ENCODE measurements at places on chromosomes 2 and 18.

DNA sequence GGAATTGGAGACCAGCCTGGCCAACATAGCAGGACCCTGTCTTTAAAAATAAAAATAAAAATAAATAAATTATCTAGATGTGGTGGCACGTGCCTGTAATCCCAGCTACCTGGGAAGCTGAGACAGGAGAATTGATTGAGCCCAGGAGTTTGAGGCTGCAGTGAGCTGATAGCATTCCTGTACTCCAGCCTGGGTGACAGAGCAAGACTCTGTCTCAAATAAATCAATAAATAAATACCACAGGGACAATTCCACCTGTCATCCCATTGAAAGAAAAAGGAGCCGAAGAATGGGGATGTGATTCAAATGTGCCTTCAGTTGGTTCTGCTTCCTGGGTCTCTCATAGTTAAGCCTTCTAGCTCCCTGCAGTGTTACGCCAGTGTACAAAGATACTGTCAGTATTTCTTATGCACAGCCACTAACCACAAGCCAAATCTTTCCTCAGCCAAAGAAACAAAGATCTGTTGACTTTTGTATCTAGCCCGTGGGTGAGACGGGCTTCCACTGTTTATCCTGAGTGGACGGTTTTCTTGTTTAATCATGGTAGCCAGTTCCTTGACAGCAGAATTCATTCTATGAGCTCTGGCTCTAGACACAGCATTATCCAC is 12.6 kb downstream of the LGALSL start:
- DNase-seq, result no peak

- DNase-seq, result no peak
Measured at GRCh38 chr2:112162341-112162740, 24.2 kb downstream of the FBLN7 start.

- no peak for DNase-seq
Measured at GRCh38 chr2:238286551-238286950, 1.9 kb downstream of the PER2 start.

GRCh38 chr2:151007365-151007764 is 254.3 kb downstream of the RBM43 start:
- DNase-seq, result no peak

DNA sequence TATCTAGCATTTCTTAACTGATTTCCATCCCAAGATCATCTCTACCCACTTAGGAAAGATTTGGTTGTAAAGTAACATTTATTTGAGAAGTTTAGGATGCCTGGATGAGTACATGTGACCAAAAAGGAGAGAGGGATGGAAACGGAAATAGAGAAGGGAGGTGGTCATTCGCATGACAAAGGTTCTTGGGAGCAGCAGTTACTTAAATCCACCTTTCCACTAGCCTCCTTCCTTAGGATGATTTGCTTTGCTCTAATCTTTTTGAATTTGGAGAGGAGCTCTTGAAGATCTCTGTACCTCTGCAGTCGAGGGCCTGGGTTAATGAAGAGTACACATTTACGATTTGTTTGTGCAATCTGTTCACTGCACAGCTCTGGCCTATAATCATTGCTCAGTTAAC is 623.5 kb downstream of the EPHA4 start:
- no peak for DNase-seq

DNA sequence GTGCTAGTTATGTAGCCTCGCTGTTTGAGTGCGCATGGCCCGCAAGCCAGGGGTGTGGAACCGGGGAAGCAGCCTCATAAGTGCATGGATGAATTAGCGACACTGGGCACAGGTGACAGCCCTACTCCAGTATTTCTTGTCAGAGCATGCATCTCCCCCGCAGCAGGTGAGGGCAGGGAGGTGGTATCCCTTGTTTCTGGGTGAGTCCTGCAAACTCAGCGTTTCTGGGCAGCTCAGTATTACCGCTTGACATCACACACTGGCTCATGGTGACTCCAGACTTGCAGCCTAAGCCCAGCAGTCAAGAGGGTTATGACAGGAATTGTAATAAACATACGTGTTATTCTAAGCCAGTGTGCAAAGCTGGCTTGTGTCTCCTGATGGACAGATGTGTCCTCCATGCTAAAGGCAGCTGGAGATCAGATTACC is 2.5 kb downstream of the CABLES1 start:
- no peak for DNase-seq

- DNase-seq, result no peak
Measured at GRCh38 chr2:205267323-205267722, 415.0 kb upstream of the NRP2 start.

DNA sequence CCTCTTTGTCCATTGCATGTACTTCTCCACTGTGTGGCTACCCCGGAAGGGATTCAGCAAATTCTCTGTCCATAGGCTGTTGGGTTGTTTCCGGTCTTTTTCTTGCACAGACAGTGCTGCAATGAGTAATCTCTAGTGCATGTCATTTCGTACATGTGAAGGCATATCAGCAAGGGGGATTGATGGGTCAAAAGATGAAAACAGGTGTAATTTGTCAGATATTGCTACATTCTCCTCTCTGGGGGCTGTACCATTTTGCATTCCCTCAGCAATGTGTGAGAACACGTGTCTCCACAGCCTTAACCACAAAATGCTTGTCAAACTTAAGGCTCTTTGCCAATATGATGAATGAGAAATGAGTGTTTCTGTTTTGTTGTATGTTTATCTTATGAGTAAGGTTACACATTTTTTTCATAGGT is 60.5 kb downstream of the KLHL29 start:
- DNase-seq, result no peak

GRCh38 chr2:65046633-65047407 is 9.4 kb upstream of the CEP68 start:
- no peak for DNase-seq

DNA sequence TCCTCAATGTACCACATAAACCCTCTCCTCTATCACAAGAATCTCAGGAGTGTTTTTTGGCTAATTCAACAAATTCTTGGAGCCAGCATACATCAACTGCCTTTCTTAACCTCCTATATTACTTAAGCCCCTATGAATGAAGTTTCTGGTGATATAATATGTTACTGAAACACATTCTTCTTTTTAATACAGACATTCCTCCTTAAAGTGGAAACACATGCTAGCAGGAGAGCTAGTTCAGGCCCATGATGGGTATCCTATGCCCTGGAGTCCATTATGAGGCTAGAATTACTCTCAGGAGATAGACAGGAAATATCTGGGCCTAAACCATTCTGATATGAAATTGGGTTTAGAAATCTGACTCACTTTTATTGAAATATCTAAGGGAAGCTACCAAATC is 26.6 kb upstream of the RMDN2 start:
- no peak for DNase-seq

DNA sequence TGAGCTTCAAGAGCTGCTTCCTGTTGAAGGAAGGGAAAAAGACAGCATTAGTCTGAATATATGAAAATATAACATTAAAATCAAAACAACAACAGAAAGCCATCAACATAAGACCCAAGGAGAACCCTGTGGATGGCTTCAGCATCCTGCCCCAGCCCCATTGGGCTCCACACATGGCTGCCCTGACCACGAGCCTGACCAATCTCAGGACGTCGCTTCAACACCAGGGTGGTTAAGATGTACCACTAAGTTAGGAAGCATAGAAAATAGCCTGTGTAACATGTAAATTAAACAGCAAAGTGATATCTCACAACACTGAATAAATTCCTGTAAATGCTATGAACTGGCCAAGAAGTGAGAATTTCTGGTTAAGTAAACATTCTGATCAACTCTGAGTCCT is 77.2 kb upstream of the CD226 start:
- no peak for DNase-seq

GRCh38 chr2:133437492-133437891 is 130.8 kb downstream of the NCKAP5 start:
- no peak for DNase-seq

DNA sequence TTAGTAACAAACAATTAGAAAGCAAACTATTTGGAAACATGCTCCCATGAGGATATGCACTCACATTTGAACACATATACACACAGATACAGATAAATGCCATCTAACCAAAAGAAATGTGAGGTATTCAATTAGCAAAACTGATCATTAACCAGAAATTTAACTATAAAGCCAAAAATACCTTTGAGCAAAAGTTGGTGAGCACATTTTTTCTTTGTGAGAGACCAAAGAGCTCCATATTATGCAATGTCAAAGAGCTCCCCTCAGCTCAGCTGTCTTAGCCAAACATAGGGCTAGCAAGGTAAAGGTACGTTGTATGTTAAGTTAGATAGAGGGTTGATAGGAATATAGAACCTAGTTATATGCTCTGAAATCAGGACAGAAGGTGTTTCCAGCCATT is 43.8 kb downstream of the CYBRD1 start:
- DNase-seq, result no peak

DNA sequence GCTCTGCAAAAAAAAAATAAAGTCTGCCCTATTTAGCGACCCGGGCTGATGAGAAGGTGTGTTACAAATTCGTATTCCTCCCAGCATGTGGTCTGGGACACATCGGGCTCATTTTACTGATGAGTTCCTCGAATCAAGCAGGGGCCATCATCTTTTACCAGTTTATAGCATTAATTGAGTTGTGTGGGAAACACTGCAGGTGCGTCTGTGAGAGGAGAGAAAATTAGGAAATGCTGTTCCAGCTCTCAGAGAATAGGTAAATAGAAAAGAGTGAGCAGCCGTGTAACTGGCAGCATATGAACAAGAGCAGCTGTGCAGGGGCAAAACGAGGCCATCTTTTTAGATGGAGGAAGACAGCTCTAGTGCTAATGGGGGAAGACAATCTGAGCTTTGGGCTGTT is 216.7 kb downstream of the SETBP1 start:
- DNase-seq, result no peak

GRCh38 chr2:11393711-11394236 is 49.3 kb upstream of the ROCK2 start:
- DNase-seq, result no peak

DNA sequence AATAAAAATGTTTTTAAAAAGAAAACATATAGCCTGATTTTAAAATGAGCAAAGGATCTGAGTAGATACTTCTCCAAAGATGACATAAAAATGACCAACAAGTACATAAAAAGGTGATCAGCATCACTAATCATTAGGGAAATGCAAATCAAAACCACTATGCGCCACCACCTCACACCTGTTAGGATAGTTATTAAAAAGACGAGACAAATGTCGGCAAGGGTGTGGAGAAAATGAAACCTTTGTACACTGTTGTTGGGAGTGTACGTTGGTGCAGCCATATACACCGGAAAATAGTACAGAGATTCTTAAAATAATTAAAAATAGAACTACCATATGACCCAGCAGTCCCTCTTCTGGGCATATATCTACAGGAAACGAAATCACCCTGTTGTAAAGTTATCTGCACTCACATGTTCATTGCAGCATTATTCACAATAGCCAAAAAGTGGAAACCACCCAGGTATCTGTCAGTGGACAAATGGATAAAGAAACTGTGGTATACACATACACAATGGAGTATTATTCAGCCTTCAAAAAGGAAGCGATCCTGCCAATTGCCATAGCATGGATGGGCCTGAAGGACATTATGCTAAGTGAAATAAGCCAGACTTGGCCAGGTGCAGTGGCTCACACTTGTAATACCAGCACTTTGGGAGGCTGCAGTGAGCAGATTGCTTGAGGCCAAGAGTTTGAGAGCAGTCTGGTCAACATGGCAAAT is 91.6 kb downstream of the PRKRA start:
- no peak for DNase-seq

- DNase-seq, result no peak
Measured at GRCh38 chr18:10490401-10491165, 35.2 kb upstream of the NAPG start.

GRCh38 chr18:59353079-59353680 is 5.9 kb downstream of the LMAN1 start:
- no peak for DNase-seq

DNA sequence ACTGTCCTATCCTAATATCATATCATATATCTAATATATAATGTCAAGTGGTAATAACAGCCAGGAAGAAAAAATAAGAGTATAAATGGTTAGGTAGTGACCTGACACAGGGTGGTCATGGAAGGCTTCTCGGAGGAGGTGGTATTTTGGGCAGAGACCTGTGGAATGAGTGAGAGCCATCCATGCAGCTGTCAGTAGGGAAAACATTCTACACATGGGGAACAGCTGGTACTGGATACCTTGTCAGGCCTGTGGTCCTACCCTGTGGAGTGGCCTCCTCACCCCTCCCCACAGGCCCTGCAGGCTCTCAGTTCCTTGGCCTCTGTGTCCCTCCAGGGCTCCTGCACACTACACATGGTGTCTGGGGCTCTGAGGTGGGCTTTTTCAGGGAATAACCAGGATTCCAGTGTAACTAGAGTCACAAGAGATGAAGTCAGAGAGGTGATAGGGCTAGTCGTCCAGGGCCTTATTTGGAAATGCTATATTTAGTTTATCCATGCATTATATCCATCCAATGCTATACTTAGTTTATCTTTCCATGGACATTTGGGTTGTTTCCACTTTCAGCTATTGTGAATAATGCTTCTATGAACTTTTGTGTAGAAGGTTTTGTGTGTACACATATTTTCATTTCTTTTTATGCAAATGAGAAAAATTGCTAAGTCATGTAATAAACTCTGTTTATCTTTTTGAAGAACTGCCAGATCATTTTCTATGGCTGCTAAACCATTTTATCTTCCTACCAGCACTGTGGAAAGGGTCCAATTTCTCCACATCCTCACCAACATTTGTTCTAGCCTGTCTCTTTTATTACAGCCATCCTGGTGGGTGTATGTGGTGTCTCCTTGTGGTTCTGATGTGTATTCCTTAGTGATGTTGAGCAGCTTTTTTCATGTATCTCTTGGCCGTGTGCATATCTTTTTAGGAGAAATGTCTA is 75.6 kb downstream of the TPGS2 start:
- no peak for DNase-seq

DNA sequence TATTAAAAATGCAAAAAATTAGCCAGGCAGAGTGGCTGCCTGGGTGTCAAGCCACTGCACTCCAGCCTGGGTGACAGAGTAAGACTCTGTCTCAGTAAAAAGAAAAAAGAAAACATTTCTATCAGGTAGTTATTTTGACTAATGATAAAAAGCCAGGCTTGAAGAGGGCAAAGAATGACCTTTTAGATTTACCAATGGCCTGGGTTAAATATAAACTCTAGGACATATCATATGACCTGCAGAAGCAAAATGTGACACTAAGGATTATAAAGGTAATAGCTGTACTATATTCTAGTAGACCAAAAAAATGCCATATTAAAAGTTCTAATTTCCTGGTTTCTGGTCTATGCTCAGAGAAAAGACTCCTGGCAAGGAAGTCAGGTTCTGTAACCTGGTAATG is 16.1 kb upstream of the STAMBP start:
- no peak for DNase-seq

- DNase-seq, result no peak
Measured at GRCh38 chr2:24731040-24731439, 62.2 kb downstream of the PTRHD1 start.

DNA sequence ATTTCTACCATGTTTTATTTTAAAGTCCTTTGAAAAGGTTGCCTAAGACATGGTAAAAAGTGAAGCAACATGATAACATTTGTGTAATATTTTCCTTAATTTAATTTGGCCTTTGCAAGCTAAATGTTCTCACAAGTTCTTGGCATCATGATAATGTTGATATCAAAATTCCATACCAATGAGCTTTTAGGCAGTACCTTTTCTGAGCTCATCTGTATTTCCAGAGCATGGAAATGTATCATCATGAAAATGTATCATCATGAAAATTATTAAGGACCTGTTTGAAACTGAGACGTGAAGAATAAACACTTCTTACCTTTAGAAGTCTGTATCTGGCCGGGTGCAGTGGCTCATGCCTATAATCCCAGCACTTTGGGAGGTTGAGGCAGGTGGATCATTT is 73.8 kb downstream of the VWC2L start:
- no peak for DNase-seq

- no peak for DNase-seq
Measured at GRCh38 chr18:12362473-12363174, 14.4 kb downstream of the AFG3L2 start.

GRCh38 chr2:21330786-21331391 is 207.1 kb downstream of the TDRD15 start:
- no peak for DNase-seq
